Stimulated activated CD8-positive, alpha-beta memory T cell treated with anti-CD3 and anti-CD28 coated beads, Interleukin-7, amount 100 ng/mL, for 1 hour (primary cell): ENCODE measurements at places on chromosomes 6 and 20.

GRCh38 chr6:116682334-116682712 lies 1.3 kb downstream of the KPNA5 start:
- no peak for DNase-seq

DNA sequence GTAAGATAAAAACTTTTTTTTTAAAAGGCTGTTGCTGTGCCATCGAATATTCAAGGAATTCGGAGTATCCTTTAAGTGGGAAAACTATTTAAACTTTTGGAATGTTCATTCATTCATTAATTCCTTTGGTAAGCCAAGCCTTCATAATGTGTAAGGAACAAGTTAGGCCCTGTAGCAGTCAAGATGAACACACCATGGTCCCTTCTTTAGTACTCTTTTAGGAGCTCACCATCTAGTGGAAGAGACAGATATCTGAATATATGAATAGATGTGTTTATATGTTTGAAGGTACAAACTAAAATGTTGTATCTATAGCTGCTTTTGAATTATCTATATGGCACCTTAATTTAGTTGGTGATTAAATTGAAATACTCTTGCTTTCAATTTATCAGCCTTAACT lies 5.8 kb downstream of the SPO11 start:
- DNase-seq = no peak

DNA sequence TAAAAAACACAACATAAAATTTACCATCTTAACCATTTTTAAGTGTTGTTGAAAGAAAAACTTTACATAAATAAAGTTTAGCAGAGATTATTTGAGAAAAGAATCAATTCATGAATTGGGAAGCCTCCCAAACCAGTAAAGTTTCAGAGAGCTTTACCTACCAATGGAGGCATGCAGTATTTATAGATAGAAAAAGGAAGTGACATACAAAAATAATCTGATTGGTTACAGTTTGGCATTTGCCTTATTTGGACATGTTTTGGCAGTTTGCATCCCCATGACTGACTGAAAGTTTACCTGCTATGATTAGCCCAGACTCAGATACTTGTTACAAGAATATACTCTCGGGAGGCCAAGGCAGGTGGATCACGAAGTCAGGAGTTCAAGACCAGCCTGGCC lies 3.7 kb upstream of the CMTR1 start:
- DNase-seq = no peak

GRCh38 chr6:99833034-99833433 lies 161.0 kb downstream of the MCHR2 start:
- DNase-seq = no peak

- no peak for DNase-seq
These were observed 69.1 kb upstream of the PBOV1 start for GRCh38 chr6:138287144-138287955.

DNA sequence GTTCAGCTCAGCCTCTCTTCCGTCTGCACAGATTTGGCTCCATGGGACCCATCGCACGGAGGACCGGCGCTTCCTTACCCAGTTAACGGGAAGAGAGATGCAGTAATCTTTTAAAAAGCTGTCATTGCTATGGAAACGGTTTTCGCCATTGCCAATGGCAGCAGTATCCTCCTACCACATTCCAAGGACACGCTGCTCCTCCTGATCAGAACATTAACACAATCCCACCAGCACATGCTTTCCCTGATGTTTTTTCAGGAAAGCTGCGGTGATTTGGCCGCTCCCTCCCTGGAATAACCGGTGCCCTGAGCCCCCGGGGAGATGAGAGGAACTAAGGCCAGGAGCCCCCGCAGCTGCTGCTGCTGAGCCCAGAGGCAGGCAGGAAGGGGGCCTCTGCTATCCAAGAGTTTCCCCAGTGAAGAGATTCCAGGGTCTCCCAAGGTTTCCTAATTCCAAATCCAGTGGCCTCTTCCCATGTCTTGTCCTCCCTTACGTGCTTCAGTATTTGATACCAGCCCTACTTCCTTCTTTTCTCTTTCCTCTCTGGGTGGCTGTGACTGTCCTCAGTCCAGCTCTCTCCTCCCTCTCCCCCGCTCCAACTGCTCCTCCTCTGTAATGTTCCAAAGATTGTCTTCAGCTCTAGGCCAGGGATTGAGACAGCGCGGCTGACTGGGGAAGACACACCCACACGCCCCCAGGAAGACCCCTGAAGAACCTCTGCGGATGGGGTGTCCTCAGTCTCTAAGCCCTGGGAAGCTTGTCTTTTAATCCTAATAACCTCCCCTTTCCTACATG lies 2.6 kb downstream of the BNIP5 start:
- DNase-seq = no peak

DNA sequence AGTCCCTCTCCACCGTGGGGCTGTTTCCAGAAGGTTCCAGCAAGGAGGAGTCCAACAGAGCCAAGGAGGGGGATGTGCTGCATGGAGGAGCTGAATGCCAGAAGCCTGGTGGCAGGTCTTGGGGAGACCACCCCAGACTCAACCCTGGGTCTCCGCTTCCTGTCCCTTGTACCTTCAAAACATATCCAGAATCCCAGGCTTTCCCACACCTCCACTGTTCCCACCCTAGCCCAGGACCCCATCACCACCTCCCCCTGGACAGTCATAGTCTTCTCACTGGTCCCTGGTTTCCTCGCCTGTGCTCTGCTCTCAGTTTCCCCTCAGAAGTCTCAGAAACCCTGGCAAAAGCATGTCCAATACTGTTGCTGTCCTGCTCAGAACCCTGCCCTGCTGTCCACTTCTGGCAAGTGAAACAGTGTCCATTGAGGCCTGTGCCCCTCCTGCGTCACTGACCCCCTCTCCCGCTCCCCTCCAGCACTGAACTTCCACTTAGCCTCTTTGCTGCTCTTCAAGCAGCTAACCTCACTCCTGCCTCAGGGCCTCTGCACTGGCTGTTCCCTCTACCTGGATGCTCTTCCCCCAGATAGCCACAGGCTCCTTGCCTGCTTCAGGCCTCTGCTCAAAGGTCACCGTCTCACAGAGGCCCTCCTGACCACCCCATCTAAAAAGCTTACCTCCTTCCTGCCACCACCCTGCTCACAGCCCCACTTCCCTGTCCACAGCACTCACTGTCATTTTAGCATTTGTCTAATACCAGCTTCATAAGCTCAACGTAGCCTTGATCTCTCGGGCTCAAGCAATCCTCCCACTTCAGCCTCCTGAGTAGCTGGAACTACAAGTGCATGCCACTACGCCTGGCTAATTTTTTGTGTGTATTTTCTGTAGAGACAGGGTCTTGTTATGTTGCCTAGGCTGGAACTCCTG lies 169.2 kb downstream of the GRM4 start:
- no peak for DNase-seq

DNA sequence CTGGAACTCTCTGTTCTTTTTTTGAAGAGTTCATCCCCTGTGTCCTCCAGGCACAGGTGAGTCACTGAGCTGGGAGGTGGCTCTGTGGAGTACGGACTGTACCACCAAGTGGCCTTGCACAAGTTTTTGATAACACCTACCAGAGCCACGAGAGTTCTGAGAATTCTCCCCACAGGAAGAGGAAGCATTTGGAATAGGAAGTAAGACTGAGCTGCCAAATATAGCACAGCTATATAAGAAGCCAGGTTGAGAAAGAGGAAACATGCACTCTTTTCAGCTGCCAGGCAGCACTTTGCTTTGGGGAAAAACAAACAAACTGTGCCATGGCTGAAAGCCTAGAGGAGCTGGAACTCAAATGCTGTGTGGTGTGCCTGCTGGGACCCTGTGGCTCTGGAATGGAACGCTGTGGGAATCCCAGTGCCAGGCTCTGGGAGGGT lies 70.8 kb upstream of the RIPOR2 start:
- DNase-seq = no peak

DNA sequence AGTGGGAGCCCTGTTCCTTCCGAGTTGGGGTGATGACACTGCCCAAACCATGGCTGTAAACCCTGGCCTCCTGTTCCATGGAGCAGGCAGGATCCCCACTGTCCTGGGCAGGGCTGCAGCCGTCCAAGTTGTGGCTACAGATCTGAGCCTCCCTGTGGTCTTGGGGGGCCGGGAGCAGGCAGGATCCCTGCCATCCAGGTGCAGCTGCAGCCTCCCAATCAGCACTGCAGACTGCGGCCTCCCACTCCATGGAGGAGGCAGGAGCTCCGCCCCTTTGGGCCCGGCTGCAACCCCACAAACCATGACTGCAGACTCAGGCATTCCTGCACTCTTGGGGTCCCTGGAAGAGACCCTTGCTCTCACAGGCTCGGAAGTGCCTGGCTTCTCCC lies 872.1 kb upstream of the GJE1 start:
- DNase-seq = no peak

DNA sequence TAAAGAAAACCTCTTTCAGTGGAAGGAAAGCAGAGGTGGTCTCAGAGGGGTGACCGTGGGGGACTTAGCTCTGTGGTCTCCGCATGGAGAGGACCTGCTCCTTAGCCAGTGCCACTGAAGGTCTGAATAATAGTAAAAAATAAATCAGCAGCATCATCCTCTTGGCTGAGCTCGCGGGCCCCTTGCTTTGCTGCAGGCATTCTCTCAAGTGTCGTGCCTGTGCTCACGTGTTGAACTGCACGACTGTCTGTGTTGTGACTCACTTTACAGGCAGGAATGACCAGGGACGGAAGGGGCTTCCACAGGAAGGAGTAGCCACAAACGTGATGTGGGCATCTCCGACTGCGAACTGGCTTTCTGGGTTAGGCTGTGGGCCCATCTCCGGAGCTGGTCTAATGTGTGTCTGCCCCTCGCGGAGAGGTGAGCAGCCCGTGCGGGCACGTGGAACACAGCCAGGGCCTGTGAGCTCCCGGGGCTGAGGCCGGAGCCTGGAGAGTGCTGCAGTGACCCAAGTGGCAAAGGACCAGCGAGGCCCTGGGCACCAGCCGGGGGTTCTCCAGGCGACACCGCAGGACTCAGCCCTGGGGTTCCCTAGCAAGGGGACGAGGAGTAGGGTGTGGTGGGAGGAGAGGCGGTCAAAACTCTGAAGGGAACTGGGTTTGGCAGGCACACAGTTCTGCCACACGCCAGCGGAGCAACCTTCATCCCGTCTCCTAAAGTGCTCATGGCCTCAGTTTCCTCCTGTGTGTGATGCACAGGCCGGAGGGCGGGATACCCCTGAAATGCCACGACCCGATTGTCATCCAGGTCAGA lies 89.2 kb downstream of the RAMACL start:
- no peak for DNase-seq

DNA sequence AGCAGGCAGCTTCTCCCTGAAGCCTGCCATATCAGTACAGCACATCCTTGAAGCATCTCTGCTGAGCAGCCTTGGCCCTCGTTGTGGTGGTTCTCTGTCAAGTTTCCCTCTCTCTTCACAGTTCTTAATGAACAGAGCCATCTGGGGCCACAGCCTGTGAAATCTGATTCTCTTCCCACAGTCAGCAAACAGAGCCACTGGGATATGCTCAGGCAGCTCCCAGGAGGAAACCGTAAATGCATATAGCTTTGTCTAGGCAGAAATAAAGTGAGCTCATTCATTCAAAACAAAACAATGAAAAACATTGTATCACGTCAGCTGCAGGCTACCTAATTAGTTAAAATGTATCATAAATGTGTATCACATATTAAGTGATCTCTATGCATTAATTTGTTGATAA lies 80.3 kb downstream of the TBC1D7 start:
- DNase-seq = no peak

- DNase-seq = no peak
These were observed 60.8 kb upstream of the CARMIL1 start for GRCh38 chr6:25218346-25218745.

GRCh38 chr6:109230453-109230852 lies 135.1 kb downstream of the CEP57L1 start:
- DNase-seq = no peak

GRCh38 chr20:40551125-40551530 lies 137.9 kb downstream of the MAFB start:
- DNase-seq = no peak

DNA sequence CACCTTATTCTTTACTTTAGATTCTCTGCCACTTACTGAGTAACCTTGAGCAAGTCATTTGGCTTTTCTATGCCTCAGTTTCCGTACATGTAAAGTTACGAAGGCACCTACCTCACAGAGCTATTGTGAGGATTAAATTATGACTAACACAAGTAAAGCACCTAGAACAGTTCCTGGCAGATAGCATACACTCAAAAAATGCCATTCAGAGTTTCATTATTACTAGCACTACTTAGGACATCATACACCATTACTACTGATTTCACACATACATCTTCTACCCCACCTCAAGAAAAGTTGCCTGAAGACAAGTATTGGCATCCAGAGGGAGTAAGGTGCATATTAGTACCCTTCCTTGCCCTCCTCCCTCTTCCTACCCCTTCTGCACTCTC lies 107.8 kb downstream of the OGFRL1 start:
- DNase-seq = no peak

GRCh38 chr20:36469973-36470372 lies 71.3 kb upstream of the MYL9 start:
- no peak for DNase-seq

DNA sequence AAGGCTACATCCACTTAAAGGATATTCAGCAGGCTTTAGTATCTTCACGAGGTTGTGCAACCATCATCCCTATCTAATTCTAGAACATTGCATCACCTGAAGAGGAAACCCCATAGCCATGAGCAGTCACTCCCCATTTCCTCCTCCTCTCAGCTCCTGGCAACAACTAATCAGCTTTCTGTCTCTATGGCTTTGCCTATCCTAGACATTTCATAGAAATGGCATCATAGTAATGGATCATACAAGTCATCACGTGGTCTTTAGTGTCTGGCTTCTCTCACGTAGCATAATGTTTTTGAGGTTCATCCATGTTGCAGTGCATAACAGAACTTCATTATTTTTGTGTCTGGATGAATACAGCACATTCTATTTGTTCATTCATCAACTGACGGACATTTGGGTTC lies 20.5 kb downstream of the SNAI1 start:
- DNase-seq = no peak

DNA sequence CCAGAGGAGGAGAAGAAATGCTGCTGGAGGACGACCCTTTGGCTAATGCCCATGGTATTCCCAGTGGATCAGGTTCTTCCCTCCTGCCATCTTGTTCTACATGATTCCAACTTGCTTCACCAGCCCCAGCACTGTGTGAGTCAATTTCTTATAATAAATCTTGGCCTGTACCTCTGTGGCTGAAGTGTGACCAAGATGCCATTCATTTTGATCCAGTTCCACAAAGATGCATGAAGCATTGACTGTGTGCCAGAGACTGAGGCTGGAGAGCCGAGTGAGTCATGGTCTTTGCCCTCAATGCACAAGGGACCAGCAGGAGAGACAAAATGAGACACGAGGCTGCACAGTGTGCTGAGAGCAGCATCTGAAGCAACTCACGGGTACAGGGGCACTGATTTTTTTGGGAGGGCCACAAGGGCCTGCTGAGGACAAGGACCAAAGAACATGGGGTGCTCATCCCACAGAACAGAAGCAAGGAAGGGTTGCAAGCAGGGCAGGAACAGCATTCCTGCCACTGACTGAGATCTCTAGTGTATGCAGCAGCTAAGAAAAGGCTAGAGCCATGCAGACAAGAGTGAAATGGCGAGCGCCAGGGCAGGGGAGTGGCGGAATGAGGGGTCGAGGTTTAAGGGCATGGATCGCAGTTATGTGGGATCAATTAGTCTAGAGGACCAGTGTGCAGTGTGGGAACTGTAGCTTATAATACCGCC lies 207.0 kb downstream of the THBS2 start:
- no peak for DNase-seq

DNA sequence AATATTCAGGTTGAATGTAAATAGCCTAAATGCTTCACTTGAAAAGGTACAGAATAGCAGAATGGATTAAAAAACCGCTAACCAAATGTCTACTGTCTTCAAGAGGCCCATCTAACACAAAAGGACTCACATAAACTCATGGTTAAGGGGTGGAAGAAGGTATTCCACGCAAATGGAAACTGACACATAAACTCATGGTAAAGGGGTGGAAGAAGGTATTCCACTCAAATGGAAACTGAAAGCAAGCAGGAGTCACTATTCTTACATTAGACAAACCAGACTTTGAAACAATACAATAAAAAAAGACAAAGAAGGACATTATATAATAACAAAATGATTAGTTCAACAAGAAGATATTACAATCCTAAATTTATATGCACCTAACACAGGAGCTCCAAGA lies 38.3 kb upstream of the PKIB start:
- no peak for DNase-seq
